ENCODE measurements at places on chromosomes 1 and 21.

GRCh38 chr1:41158147-41158875 lies 83.8 kb downstream of the SCMH1 start:
- DNase-seq = no peak

- no peak for DNase-seq
Measured at GRCh38 chr1:107430540-107431228, 289.8 kb downstream of the NTNG1 start.

- no peak for DNase-seq
Measured at GRCh38 chr1:117061986-117062415, 1.9 kb downstream of the TTF2 start.

DNA sequence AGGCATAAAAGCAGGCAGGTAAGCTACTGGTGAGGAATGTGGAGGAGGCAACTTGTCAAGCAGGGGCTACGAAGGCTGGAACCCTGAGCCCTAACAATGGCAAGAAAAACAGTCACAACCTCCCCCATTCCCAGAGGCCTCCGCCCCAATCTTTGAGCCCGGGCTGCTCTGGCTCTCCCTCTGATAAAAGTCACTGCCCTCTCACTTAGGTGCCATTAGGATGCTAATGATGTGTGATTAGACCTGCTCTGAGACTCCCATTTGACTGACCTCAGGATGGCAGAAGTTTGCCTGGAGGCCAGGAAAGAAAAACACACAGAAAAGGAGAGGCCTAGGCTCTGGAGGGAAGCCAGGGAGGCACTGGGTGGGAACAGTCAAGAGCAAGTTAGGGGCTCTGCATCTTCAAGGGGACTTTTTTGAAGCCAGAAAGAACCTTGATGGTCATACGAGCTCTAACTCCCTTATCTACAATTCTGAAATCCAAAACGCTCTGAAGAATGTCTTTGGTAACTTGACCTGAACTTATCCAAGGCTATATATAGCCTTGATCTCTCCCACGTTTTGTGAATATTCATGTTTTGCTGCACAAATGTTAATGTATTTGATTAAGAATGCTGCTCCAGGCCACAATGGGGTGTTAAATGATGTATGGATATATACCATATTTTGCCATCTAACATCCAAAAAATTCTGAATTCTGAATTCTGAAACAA lies 98.9 kb downstream of the TRABD2B start:
- DNase-seq = no peak

DNA sequence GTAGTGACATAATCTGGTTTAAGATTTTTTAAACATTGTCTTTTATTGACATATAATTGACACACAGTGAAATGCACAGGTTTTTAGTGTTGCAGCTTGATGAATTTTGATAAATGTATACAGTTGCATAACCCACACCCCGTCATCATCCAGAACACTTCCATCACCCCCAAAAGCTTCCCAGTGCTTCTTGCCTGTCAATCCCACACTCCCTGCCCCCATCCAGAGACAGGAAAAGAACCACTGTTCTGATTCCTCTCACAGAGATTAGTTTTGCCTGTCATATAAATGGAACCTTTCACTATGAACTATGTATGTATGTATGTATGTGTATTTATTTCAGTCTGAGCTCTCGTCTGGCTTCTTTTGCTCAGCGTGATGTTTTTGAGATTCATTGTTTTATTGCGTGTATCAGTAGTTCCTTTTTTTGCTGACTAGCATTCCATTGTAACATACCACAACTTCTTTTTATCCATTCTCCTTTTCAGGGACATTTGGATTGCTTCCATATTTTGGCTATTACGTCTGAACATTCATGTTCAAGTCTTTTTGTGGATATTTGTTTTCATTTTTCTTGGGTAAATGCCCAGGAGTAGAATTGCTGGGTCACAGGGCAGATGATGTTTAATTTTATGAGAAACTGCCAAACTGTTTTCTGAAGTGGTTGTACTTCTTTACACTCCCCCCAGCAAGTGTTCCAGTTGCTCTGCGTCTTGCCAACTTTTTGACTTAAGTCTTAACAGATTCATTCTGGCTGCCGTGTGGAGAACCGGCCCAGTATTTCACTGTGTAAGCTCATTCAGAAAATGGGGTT lies 8.7 kb downstream of the UBIAD1 start:
- DNase-seq = peak; percentile 52

GRCh38 chr21:38438462-38438893 lies 59.8 kb downstream of the ERG start:
- no peak for DNase-seq

GRCh38 chr1:31306278-31306677 lies 9.4 kb downstream of the ZCCHC17 start:
- no peak for DNase-seq

DNA sequence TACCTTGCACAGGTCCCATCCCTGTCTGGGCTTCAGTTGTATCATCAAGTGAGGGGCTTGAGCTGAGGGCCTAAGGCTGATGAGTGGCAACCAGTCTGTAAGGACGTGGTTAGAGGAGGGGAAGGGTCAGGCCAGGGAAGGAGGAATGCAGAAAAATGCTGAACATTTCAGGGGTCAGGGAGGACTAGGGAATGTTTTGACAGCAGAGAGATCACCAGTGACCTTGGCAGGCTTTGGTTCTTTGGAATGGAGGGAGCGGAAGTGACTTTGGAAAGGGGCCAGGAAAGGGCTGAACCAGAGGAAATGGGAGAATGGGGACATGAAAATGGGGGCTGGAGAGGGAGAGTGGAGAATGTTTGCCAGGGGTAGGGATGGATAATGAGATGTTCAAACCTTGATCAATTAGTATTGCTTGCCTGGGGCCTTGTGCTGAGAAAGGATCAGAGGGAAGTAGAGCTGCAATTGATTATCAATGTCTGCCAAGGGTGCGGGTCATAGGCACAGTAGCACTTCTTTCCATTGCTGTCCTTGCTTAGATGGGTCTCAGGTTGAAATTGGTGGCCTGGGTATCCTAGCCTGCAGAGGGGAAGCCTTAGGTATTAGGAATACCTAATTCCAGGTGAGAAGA lies 7.4 kb downstream of the LDLRAP1 start:
- DNase-seq = no peak

GRCh38 chr21:35011681-35012080 lies 37.4 kb downstream of the RUNX1 start:
- DNase-seq = no peak

- DNase-seq = peak; percentile 57
Measured at GRCh38 chr1:59926381-59927123, at the start of gene CYP2J2. CYP2J2 (minus strand) TSS chr1:59926773; CDS start chr1:59926746, 27 bp downstream.

DNA sequence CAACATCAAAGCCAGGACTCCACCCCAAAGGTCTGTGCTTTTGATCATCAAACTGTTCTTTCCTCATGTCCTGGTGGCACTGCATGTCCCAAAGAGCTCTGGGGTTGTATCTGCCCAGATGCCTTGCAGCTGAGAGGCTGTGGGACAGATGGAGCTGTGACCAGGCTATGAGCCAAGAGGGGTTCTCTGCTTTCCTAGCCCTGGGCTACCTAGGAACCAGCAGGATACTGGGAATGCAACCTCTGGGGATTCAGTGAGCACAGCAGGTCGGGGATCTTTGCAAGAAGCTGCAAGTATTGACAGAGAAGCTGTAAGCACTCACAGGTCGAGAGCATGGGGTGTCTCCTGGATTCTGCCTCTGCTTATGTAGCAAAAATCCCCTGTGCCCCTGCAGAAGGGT lies 186.6 kb downstream of the GRIK3 start:
- no peak for DNase-seq
